ENCODE measurements at places on chromosomes 3 and 15. TPM values are rescaled to one million over a fixed set of nuclear protein-coding genes. Genes with fewer than 3 reads are reported as not detected.
A peak's percentile ranks its signal among the peaks of the same experiment; 100 is the strongest.

DNA sequence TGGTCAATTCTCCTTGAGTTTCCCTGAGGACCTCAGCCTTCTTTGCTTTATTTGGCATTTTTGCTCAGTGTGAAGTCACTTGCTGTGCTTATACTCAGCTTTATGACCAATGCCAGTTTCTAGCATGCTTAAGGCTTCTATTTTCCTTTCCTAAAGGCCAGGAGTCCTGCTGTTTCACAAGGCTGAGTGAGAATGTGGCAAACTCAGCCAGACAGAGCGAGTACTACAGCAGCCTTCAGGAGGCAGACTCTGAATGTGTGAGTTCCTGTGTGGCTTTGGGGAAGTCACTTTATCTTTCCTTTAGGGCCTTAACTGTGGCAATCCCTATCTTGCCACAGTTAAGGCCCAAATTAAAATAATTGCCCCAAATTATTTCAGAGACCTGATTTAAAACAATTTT, 213.2 kb upstream of the MRPL3 start:
- no peak for DNase-seq

DNA sequence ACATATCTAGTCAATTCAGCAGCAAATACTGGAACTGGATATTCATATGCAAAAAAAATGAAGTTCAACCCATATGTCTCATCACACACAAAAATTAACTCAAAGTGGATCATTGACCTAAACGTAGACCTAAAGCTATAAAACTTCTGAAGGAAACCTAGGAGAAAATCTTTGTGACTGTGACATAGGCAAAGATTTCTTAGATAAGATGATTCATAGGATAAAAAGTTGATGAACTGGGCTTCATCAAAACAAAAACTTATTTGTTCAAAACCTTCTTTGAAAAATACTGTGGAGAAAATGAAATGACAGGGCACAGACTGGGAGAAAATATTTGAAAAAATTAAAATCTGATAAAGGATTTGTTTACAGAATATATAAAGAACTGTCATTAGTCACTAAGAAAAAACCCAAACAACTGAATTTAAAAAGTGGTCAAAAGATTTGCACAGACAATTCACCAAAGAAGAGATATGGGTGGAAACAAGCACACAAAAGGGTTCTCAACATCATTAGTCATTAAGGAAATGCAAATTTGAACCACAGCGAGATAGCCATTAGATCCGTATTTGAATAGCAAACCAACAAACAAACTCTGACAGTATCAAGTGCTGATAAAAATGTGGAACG, 62.8 kb downstream of the ITGB5 start:
- DNase-seq, result no peak

DNA sequence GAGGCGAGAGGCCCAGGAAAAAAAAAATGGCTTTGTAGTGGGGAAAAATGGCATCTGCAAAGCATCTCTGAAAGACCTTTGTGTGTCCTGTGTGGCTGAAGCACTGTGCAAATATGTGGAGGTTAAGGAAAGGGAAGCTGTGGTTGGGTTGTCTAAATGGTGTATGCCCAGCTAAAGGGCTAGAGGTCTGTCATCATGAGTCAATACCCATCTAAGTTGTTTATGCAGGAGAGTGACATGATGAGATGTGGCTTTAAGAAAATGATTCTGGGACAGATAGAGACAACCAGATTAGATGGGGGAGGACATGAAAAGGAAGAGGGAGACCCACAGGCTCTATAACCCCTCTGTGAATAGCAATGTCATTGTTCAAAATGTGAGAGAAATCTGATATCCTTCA, 280.7 kb downstream of the MFSD1 start:
- DNase-seq, result no peak

DNA sequence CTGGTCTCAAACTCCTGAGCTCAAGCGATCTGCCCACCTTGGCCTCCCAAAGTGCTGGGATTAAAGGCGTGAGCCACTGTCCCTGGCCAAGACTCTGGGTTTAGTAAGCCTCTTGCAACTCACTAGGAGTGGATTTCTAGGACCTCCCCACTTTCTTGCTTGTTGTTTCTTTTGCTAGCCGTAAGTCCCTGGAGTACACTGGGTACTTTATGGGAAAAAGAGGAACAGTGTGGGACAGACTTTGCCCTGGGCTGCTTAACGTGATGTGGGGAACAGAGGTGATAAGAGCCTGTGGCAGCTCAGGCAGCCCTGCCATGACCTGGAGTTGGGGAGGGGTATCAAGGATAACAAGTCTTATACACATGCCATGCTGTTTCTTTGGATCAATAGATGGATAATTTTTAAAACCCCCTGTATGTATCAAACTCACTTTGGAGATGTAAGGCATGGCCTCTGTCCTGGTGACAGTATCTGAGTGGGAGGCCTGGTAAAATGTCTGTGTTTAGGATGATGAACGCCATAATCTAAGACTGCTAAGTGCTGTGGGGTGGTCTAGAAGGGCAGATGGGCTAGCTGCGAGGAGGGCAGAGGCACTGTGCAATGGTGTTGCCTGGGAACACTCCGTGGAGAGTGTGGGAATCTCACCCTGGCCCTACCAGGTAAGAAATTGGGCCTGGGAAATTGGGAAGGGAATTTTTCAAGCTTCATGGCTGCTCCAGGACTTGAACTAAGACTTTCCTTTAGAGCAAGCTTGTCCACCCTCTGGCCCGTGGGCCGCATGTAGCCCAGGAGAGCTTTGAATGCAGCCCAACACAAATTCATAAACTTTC, 54.8 kb downstream of the SMAD3 start:
- DNase-seq, result peak; percentile 20

The MYRIP gene
- total RNA-seq, result 11.0 TPM
